ENCODE measurements at places on chromosomes 7 and 10.

- no peak for DNase-seq
These were observed 26.8 kb downstream of the DPCD start for GRCh38 chr10:101614663-101615524.

- DNase-seq: no peak
These were observed 126.8 kb downstream of the ADRA2A start for GRCh38 chr10:111203615-111204014.

- DNase-seq: no peak
These were observed 33.0 kb downstream of the ZNF33A start for GRCh38 chr10:38043516-38043915.

DNA sequence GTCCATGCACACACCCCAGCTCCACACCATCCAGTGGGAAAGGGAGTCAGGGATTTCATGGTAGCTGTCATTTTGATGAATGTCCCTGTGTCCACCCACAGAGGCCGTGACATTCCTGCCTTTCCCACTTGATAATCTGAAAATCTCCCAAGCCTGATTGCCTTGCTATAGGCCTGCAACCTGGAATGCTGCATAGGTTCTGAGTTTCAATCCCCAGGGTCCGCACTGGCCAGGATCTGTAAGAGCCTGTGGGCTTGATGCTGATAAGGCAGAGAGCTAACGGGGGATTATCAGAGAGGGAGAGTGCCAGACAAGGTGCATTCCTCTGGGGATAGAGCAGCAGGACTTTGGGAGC lies 57.5 kb downstream of the RBM20 start:
- no peak for DNase-seq

GRCh38 chr7:158236400-158236799 lies 351.2 kb downstream of the PTPRN2 start:
- DNase-seq: no peak

Data from T-helper 9 cell (primary cell).